ENCODE measurements at places on chromosomes 7 and 10.

DNA sequence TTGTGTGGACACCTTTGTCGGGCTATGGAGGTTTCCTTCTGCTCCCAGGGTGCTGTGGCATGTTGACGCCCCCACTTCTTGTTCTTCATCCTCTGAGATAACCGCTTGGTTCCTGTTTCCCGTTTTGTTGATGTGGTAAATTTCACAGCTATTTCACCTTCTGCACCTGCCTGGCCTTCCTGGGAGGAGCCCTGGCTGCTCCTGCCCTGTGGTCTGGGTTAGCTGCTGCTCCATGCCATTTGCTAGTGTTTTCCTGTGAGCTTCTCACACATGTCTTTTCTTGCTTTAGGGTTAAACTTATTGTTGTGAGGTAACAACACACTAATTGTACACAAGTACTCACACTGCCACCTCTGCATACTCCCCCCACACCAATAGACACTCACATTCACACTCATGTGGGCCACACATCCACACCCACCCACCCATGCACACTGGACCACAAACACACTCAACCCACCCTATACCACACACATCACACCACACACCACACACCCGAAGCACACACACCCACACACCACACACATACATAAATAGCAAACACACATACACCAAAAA lies 46.5 kb upstream of the MSMB start:
- DNase-seq, result no peak

GRCh38 chr10:4766454-4766853 lies 59.6 kb upstream of the AKR1E2 start:
- DNase-seq, result no peak

DNA sequence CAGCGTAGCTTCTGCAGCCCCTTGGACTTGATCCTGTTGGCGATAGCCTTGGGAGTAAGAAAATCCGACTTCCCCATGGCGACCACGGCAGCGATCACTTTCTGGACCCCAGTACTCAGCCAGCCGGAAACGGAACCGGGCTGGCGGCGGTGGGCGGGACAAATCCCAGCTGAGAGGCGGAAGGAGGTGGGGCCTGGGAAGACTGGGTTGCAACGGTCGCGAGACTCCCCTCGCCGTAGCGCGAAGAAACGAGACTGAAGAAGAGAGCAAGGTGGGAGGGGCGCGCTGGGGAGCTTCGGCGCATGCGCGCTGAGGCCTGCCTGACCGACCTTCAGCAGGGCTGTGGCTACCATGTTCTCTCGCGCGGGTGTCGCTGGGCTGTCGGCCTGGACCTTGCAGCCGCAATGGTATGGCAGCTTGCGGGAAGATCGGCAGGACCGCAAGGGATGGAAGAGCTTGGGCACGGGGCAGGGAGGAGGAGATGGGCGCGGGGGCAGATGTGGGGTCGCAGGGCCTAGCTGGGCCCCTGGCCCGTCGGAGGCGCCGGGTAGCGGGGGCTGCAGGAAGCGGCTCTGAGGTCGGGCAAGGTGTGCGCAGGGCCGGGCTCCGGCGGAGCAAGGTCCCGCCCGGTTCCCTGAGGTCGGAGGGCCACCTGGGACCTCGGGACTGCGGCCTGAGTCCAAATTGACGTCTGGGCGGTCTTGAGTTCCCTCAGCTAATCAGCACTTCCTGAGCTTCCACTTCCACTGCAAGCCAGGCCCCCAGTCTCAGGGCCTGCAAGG lies at the start of the genes ATP5F1C and KIN:
Gene ATP5F1C, plus strand, starts transcription at position 321 of the 782 bp plus-strand sequence. Its CDS starts 31 bp downstream, at position 352.
Gene KIN, minus strand, starts transcription at position 137 of the 782 bp plus-strand sequence. Its CDS starts 60 bp downstream, at position 77.
- peak; percentile 97 for DNase-seq

DNA sequence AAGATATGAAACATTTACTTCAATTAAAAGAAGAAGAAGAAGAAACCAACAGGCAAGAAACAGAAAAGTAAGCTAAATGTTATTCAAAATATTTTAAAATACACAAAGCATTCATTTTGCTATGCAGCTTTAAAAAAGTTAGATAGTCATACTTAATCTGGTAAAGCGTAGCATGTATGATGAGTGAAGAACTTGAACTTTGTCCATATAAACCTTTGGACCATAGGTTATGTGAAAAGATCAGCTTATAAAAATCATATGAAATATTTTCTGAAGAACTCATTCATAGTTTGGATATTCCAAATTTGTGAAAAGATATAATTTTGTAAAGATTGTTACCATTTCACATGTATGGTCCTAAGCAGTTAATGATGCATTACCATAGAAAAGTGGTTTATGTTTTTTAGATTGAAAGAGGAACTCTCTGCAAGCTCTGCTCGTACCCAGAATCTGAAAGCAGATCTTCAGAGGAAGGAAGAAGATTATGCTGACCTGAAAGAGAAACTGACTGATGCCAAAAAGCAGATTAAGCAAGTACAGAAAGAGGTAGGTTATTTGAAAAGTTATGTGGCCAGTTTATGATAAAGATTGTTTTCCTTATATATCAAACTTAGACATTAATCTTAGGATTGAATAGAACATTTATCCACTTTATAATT lies 37.3 kb downstream of the KIF20B start:
- no peak for DNase-seq

DNA sequence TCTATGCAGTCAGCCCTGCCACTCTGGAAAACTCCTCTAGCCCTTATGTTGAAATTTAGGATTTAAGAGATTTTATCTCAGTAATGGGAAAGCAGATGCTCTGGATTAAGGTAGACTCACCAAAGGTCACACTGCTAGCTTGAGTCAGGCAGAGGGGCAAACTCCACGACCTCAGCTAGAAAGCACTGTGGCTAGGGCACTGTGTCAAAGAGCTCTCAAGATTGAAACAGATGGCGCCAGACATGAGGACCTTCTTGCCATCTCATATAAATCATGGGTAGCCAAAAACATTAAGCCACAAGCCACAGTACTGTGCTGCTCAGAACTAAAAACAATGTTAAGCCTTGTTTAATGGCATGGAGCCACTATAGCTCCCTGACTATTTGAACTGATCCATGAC lies 188.7 kb downstream of the DNAJC1 start:
- DNase-seq, result no peak

GRCh38 chr7:150781103-150781502 lies 19.1 kb downstream of the TMEM176B start:
- no peak for DNase-seq

DNA sequence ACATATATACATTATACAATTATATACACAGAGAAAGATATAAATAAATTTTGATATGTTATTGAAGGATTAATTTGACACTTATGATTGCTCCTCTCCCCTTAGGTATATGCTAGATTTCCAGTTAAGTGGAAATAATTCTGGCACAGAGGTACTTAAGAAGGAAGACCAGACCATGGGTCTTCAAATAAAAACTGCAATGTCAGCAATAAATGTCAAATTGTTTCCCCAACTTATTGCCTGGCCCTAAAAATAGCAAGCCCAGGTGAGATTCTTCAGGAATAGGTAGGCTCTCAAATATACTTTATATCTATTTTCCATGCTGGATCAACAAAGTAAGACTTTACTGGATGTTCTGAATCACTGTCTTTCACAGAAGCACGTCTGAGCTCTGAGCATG lies 551.3 kb upstream of the STEAP1 start:
- no peak for DNase-seq

- no peak for DNase-seq
Observed at GRCh38 chr7:55441774-55442522, 76.8 kb downstream of the LANCL2 start.

DNA sequence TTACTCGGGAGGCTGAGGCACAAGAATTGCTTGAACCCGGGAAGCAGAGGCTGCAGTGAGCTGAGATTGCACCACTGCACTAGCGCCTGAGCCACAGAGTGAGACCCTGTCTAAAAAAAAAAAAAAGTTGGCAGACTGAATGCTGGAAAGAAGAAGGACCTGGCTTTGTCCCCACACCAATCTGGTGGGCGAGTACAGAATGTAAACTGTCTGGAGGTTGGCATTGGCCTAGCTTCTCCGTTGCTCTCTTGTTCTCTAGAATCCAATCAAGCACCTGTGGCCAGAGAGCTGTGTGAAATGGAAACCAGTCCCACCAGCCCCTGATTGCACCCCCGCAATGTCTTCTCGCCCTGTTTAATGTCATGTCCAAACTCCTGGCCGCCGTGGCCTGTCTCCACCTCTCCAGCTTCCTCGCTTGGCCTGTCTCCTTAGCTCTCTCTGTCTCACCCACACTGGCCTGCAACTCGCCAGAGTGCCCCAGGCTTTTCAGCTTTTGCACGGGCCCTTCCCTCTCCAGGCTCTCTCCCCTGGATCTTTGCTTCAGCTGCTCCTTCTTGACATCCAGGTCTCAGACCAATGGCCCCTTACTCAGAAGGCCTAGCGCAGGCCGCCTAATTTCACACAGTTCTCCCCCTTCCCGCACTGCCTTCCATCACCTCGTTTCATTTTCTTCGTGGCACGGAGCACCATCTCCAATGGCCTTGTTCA lies 670 bp upstream of the AGK start:
- DNase-seq, result no peak

DNA sequence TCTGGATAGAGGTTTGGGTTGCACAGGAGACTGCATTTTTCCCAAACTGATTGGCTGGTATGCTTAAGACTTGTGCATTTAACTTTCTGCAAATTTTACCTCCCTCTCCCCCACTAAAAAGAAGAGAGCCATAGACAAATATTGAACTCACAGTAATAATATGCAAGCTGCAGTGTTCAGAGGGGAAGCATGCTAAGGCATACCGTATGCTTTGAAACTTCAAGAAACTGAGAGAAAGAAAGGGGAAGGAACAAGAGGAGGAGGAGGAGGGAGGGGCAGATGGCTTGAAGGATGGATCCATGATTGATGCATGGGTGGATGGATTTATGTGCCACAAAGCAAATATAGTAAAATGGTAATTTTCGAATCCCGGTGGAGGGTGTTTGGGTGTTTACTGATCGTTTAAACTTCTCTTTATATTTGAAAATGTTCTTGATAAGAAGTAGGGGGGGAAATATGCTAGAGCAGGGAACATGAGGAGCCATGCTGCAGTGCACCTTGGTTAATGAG lies 7.8 kb upstream of the KLF6 start:
- no peak for DNase-seq

GRCh38 chr7:75055155-75055554 lies 18.4 kb downstream of the RCC1L start:
- no peak for DNase-seq

GRCh38 chr10:90592638-90593302 lies 265.1 kb downstream of the HTR7 start:
- DNase-seq, result no peak

DNA sequence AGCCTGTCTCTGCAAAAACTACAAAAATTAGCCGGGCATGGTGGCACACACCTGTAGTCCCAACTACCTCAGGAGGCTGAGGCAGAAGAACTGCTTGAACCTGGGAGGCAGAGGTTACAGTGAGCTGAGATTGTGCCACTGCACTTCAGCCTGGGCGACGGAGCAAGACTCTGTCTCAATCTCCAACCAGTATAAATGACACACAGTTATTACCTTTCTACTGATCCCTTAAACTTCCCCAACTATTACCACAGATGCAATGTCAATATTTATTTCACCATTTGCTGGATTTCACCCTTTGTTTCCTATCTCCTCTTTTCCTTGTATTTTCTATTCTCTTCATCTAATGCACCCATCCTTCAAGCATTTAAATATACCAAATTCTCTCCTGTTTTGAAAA lies 431.8 kb downstream of the GRM8 start:
- no peak for DNase-seq

- no peak for DNase-seq
Observed at GRCh38 chr7:79461660-79462059, 8.2 kb upstream of the MAGI2 start.

DNA sequence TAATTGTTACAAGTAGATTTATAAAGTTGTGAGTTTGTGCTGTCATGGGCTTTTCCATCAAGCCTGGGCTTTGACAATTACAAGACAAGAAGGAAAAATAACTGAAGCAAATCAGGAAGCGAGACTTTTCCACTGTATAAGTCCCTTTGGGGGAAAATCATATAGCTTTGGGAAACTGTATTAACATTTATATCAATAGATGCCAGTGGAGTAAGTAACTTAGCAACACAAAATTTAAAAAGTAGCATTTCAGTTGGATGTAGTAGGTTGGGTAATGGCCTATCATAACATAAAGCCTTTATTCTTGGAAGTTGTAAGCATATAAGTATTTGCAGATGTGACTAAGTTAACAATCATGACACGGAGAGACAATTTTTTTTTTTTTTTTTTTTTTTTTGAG lies 931.1 kb downstream of the CNTNAP2 start:
- no peak for DNase-seq

DNA sequence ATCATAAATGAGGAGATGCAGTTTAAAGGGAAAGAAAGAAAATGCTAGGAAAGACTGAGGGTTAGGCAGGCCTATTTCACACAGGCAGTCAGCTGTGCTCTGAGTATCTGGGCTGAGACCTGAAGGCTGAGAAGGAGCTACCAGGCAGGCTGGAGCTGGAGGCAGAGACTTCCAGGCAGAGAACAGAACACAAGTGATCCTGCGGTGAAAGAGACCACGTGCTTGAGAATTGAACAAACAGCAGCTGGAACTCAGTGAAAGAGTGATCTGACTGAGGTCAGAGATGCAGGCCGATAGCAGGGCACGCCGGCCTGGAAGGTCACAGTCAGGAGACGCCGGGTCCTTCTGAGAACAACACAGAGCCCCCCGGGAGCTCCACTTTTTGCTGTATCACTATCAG lies 147.8 kb downstream of the ADAM12 start:
- no peak for DNase-seq

Data from activated CD8-positive, alpha-beta memory T cell treated with anti-CD3 and anti-CD28 coated beads, Interleukin-2, amount 50 U/mL, for 4 hours (primary cell).